Thyroid gland (tissue), 4 donors: ENCODE measurements at places on chromosomes 11 and 22. TPM values are rescaled to one million over a fixed set of nuclear protein-coding genes. Genes with fewer than 3 reads are reported as not detected.

The ARHGEF12 gene
- total RNA-seq, result 268 TPM

The TYMP gene
- 28.0 TPM for total RNA-seq

The CENPM gene
- total RNA-seq, result not detected

The APOA4 gene
- not detected for total RNA-seq

The SCGB1A1 gene
- not detected for total RNA-seq

The LRRC32 gene
- 17.6 TPM for total RNA-seq

The MOV10L1 gene
- 0.54 TPM for total RNA-seq

The PMM1 gene
- total RNA-seq, result 26.1 TPM

The LAMTOR1 gene
- total RNA-seq, result 204 TPM

The TNNT3 gene
- total RNA-seq, result 1.7 TPM

The PTPRCAP gene
- 5.6 TPM for total RNA-seq

The AGBL2 gene
- total RNA-seq, result 0.59 TPM

The OR52H1 gene
- 1.2 TPM for total RNA-seq

The OR8D4 gene
- not detected for total RNA-seq

The NDUFA6 gene
- total RNA-seq, result 81.4 TPM

The VPREB1 gene
- not detected for total RNA-seq

The SPON1 gene
- 7.3 TPM for total RNA-seq

The SLC17A6 gene
- not detected for total RNA-seq

The NEAT1 gene
- total RNA-seq, result 649 TPM

The TAGLN gene
- 407 TPM for total RNA-seq

The IRAG1 gene
- total RNA-seq, result 5.5 TPM

The AQP11 gene
- 1.3 TPM for total RNA-seq

The RBX1 gene
- total RNA-seq, result 79.8 TPM

The OR8G1 gene
- not detected for total RNA-seq

The DENND5A gene
- 80.8 TPM for total RNA-seq

The SEC14L2 gene
- 26.6 TPM for total RNA-seq
